ENCODE measurements at places on chromosomes 12 and 14. TPM values are rescaled to one million over a fixed set of nuclear protein-coding genes. Genes with fewer than 3 reads are reported as not detected.

DNA sequence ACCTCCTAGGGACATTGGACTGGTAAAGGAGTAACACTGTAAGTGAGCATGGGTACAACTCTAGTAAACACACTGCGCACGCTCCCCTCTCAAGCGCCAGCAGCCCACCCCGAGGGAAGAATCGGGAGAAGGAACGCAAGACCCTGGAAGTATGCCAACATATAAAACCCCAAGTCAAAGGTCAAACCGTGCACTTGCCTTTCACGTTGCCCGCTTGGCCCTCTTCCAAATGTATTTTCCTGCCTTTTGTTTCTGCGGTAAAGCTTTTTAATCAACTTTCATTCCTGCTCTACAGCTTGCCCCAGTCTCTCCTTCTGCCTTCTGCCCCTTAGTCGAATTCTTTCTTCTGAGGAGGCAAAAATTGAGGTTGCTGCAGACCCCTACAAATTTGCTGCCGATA is 17.6 kb upstream of the CHST11 start:
- no peak for DNase-seq

GRCh38 chr12:91364471-91365184 is 182.0 kb upstream of the DCN start:
- no peak for DNase-seq

- DNase-seq, result no peak
These were observed 70.8 kb upstream of the DACT1 start for GRCh38 chr14:58566979-58567378.

- no peak for DNase-seq
These were observed 106.7 kb downstream of the RPS29 start for GRCh38 chr14:49479432-49479831.

DNA sequence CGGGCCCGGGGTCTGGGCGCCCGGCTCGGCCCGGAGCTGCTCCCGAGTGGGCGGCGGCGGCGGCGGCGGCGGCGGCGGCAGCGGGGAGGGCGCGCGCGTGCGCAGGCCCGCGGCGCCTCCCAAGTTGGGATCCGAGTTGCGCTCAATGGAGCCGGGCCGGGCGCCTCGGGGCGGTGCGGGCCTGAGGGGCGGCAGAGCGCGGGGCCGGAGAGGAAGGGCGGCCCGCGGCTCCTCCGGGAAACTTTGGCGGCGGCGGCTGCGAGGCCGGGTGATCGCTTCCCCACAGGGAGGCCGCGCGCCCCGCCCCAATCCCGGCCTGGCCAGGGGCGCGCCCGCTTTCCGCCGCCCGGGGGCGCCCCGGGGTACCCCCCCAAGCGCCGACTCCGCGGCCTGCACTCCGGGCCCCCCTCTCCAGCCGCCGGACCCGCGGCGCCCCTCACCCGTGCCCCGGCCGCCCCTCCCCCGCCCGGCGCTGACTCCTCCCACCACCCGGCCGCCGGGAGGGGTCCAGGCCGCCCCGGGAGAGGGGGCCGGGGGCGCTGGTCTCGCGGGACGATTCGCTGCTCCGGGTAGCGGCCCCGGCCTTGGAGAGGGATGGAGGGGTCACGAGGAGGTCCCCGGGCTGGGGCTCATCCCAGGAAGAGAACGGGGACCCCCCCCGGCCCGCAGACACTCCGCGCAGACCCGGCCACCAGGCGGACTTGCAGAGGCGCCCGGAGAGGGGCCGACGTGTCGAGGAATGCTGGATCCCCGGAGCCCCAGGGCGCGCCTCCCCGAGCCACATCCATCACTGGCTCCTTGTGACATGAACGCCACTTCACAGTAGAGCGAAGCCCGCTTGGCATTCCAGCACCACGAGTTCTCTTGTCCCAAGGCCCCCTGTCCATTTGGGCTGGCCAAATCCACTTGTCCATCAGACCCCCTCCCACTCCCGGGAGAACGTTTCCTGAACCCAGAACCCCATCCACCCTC is at the start of gene RILPL1:
RILPL1 (minus strand) TSS at position 48 of the 972 bp plus-strand sequence. CDS start 237 bp downstream, outside the sequence.
- no peak for DNase-seq

DNA sequence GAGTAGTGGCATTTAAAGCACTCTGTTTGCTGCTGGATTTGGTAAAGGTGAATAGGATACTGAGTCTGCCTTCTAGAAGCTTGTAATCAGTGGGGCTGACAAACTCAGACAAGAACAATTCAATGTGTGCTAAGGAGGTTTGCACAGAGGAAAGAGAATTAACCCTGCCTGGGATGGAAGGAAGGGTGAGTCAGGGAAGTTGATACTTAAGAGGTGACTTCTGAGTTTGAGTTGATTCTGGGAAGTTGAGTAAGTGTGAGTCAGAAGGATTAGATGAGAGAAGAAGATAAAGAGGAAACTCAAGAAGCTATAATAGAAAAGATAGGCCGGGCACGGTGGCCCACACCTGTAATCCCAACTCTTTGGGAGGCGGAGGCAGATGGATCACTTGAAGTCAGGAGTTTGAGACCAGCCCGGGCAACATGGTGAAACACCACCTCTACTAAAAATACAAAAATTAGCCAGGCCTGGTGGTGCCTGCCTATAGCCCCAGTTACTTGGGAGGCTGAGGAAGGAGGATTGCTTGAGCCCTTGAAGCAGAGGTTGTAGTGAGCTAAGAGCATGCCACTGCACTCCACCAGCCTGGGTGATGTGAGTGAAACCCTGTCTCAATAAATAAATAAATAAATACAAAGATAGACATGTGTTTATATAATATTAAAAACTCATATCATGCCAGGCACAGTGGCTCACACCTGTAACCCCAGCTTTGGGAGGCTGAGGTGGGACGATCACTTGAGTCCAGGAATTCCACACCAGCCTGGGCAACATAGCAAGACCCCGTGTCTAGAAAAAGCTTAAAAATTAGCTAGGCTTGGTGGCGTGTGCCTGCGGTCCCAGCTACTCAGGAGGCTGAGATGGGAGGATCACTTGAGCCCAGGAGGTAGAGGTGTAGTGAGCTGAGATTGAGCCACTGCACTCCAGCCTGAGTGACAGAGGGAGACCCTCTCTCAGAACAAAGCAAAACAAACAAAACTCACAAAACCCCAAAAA is 126.8 kb upstream of the CPM start:
- DNase-seq, result no peak

- DNase-seq, result no peak
These were observed 15.2 kb downstream of the HPD start for GRCh38 chr12:121843236-121843982.

GRCh38 chr14:69270795-69271708 is 11.1 kb downstream of the GALNT16 start:
- DNase-seq, result no peak

Gene IL23A
- 28.6 TPM for total RNA-seq

GRCh38 chr14:58354808-58355207 is 40.9 kb upstream of the TOMM20L start:
- no peak for DNase-seq

- DNase-seq, result no peak
These were observed 96.8 kb downstream of the ACSS3 start for GRCh38 chr12:81174664-81175063.

DNA sequence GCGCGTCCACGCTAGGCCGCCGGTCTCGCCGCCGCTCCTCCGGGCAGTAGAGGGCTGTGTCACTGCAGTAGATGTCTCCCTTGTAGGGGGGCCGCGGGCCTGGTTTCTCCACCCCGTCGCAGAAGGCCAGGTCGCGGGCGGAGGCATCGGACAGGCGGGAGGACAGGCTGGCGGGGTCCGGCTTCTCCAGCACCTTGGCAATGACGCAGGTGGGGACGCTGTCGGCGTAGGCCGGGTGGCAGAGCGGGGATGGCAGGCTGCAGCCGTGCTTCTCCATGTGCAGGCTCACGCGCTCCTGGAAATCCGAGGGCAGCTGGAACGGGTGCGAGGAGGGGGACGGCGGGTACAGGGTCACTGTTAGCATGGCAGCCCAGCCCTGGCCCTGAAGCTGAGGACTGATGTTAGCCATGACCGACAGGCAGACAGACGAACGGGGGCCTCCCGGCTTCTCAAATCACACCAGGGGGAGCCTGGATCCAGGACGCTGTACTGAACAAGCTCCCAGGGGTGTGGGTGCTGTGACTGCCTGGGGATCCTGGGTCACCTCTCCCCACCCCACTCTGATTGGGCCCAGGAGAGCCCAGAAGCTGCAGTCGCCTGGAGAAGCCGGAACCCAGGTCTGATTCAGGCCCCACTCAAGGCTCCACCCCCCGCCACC is 48.1 kb downstream of the BEGAIN start:
- no peak for DNase-seq

- no peak for DNase-seq
These were observed 71.6 kb downstream of the ZNF641 start for GRCh38 chr12:48279101-48279500.

Gene HRK
- 0.23 TPM for total RNA-seq

DNA sequence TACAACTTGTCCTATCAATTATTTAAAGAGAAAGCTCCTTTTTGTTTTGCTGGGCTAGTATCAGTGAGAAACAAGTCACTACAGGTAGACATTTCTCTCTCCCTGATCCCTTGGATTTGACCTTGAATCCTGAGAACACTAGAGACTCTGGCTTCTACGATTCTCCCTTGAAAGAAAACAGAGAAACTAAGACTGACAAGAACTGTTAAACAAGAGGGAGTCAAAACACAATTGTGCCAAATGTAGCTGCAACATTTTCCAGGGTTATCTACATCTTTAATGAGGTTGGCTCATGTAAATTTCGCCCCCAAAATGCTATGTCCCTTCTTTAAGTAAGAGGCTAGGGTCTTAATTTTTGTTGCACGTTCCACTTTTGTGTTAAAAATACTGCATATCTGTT is 62.4 kb downstream of the SLC38A1 start:
- DNase-seq, result no peak

DNA sequence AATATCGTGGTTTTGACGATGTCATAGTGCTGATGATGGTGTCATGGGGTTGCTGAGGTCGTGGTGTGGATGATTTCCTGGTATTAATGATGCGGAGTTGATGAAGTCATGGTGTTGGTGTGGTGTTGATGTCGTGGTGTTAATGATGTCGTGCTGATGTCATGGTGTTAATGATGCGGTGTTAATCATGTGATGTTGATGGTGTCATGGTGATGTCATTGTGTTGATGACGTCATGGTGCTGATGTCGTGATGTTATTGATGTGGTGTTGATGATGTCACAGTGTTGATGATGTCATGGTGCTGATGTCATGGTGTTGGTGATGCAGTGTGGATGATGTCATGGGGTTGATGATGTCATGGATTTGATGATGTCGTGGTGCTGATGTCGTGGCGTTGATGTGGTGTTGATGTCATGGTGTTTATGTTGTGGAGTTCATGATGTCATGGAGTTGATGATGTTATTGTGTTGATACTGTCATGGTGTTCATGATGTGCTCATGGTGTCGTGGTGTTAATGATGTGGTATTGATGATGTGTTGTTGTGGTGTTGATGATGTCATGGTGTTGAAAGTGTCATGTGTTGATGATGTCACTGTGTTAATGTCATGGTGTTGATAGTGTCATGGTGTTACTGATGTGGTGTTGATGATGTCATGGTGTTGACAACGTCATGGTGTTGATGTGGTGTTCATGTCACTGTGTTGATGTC is 48.5 kb upstream of the RIMBP2 start:
- no peak for DNase-seq

Gene CMA1
- total RNA-seq, result 0.53 TPM

DNA sequence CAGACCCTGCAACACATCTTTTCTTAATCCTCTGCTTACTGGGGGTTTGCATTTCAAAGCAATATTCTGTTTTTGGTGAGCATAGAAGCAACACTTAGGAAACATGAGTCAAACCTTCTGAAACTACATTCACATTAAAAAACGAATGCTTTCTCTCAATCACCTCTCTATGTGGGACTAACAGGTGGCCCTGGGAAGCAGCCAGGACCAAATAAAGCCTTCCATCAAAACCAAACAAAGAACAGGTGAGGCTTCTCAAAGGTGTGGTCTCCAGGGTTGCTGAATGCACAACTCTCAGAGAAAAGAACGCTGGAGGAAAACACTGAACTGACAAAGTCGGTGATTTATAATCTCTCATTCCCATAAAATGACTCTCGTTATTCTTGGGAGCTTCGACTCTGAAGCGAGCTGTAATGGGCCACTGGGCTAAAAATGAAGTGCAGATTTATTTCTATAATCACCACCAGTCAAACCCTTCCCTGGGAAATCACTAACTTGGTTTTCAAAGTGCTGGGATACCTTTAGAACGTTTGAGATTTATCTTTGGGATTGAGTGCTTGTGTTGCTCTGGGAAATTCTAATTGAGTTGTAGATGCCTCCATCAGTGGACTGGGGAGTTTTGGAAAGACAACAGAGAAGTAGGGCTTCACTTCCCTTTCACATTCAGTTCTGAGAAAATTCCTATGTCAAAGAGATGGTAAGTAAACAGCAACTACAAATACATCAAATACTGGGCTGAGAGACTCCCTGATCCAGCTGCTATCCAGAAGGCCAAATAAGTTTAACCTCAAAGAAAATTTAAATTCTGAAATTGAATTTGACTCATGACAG is 262.0 kb upstream of the TMPO start:
- DNase-seq, result no peak

DNA sequence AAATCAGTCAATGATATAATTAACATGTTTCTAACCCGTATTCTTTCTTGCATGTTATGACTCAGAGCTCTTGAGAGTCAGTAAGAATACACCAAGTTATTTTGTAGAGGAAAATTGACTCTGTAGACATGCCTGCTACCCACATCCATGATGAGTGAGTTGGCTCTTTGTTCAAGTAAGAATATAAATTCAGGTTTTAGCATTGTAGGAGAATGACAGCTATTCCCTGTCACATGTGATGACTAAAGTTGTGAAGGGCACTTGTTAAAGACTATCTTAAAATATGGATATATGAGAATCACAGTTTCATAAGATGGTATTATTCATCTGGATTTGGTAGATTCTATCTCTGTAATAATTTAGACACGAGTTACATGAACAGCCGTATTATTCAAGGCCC is 209.1 kb downstream of the CCDC59 start:
- DNase-seq, result no peak

DNA sequence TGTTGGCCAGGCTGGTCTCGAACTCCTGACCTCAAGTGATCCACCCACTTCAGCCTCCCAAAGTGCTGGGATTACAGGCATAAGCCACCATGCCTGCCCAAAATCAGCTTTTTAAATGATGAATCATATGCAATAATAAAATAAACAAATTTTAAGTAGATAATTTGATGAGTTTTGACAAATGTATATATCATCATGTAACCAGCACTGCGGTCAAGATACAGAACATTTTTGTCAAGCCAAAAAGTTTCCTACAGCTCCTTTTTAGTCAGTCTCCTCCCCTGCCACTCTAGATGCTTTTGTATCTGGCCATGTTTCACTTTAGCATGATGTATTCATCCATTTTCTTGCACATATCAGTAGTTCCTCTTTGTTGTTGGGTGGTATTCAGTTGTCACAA is 17.2 kb downstream of the FRMD6 start:
- no peak for DNase-seq

Gene B3GNT4
- total RNA-seq, result 0.35 TPM

GRCh38 chr14:57822081-57822480 is 43.8 kb downstream of the SLC35F4 start:
- DNase-seq, result no peak

- DNase-seq, result no peak
These were observed 329.8 kb downstream of the ATP23 start for GRCh38 chr12:58270966-58271705.

Gene RDH11
- total RNA-seq, result 74.6 TPM

Gene CIDEB
- total RNA-seq, result 18.3 TPM

All from esophagus squamous epithelium (tissue), 5 donors.